ENCODE measurements at places on chromosomes 7 and 10.

DNA sequence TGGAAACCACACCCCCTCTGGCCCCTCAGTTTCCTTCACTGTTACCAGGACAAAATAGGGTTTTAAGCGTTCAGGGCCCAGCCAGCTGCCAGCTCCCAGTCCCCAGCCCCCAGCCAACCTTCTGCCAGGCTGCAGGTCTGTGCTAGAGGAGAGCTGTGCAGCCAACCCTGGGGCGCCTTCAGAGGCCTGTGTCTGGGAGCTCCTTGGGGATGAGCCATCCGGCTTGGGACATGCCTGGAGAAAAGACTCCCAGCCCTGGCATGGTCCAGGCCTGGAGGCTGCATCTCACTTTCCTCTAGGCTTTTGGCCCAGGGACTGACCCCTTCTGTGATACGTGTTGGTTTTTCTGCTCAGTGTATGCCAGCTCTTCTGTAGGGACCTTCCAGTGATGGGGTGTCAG is 487.6 kb upstream of the MGMT start:
- DNase-seq = no peak

DNA sequence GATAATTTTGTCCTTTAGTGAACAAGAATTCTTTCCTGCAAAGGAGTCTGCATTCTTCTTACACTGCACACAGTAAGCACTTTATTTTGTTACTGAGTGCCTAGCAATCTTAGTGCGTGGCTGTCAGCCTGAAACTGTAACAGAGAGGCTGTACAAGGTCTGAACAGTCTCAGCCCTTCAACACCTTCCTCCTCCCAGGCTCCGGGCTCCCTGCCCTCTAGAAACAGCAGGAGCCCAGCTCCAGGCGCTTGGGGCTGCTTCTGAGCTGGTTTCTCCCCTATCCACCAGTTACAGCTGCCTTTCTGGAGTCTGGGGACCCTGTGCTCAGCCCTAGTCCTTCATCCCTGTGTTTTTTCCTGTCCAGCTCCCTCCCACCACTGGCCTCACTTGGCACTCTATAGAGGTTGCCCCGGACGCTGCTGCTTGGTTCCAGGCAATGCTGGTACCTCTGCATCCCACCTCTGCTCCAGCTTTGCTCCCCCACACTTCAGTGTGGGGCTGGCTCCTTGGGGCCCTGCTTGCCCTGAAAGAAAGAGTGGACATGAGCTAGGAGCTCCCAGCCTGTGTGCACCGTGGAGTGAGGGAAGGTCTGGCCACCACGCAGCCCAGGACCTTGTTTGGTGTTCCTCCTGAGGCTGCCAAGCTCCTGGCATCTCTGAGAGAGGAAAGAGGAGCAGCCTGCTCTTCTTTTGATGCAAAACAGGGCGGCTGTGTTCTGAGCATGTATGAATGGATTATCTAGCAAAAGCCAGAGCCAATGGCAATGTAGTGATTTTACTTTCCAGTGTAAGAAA is 251.2 kb upstream of the GRB10 start:
- DNase-seq = peak; percentile 45

DNA sequence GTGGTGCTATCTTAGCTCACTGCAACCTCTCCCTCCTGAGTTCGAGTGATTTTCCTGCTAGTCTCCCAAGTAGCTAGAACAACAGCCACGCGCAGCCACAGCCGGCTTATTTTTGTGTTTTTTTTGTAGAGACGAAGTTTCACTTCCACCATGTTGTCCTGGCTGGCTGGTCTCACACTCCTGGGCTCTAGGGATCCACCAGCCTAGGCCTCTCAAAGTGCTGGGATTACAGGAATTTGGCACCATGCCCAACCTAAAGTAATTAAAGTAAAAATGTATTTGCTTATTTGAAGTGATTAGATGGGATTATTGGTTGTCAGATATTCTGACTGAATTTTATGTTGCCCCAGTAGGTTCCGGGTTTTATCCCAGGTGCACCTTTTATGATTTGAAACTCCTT is 22.7 kb downstream of the LUC7L2 start:
- no peak for DNase-seq

- DNase-seq = no peak
Observed at GRCh38 chr7:155396661-155397060, 61.3 kb upstream of the EN2 start.

DNA sequence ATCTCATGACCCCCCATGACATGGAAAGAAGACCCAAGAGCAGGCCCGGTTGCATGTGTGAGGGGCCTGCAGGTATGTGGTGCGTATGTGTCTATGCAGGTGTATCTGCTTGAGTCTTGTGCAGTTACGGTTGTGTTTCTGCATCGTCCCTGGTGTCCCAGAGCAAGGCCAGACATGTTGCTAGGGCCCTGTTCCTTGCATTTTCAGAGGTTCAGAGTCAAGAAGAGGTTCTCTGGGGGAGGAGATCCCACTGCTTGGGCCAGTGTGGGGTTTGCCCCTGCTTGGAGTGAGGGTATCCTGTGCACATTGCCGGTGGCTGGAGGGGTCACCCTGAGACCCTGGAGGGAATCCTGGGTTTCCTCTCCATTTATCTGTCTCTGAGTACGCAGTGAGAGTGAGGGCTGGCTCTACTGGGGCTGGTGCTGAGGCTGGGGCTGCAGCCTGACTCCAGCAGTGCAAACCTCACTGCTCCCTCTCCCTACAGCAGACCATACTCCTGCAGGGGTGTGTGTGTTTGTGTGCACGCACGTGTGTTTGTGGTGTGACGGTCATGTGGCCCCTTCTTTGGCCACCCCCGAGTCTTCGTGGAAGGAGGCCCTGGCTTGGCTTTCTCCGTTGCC is 4.1 kb downstream of the TRIM8 start:
- DNase-seq = peak; percentile 15

GRCh38 chr10:132306864-132307751 is 642 bp downstream of the STK32C start:
- DNase-seq = peak; percentile 65

DNA sequence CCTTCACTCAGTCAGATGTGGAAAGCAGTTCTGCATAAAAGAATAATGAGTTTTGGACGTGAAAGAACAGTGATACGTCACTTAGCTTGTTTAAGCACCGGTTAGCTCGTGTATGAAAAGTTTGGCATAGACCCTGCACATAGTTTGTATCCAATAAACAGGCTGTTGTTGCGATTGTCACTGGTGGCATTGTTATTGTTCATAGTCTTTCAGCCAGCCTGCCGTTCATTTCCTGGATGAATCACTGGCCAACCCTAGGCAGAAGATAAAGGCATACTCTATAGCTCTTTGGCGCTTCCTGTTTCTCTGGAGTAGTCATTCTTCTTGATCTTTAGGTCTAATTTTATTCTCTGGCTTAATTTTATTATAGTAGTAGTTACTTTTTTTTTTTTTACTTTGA is 57.8 kb upstream of the ANKRD30A start:
- DNase-seq = no peak

GRCh38 chr7:48839108-48839507 is 85.2 kb upstream of the CDC14C start:
- no peak for DNase-seq

DNA sequence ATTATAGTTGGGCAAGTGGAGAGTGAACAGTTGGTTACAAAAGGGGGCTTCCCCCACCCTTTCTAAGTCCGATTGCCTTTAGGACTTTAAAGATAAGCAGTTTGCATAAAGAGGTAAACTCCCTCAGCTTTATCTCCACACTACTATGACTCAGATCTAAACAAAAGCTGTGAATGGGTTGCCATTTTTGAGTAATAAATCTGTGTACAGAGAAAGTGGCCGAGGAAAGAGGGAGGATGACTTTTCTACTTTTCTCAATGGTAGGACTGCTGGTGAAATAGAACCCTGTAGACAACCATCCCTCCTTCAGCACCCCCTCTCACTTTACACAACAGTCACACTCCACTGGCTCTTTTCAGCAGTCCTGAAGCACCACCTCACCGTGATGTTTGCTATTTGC is 71.2 kb downstream of the DNMBP start:
- DNase-seq = no peak

- no peak for DNase-seq
Observed at GRCh38 chr10:118409295-118409694, 67.2 kb upstream of the FAM204A start.

DNA sequence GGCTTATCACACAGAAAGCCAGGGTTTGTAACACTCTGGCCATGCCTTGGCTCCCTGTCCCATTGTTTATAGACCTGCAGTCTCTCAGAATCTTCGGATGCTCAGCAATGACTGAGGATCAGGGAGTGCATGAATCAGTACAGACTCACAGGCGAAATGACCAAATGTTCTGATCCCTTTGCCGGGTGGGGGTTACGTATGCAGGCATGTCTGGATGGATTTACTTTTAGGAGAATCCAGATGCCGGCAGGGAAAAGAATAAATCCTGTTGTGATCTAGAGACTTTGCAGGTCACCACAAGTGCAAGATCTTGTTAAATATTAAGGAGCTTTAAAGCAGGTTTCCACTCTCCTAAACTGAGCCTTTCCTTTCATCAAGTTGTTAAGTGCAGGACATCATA is 149.5 kb downstream of the SFMBT2 start:
- no peak for DNase-seq

DNA sequence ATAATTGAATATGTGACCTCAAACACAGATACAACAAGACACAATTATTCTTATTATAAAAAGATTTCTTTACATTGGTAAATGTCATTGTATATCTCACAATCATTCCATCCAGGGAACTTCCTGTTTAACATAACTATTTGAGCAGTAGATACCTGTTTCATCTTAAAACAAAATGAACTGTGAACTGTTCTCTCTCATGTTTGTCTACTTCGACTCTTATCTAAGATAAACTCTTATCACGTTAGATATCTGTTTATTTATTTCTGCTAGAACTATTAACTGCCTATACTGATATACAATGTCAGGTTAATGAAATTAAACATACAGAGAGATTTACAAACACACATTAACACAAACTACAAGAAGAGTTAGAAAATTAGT is 20.1 kb downstream of the ANK3 start:
- no peak for DNase-seq

GRCh38 chr7:18425227-18425626 is 70.3 kb upstream of the HDAC9 start:
- DNase-seq = no peak

- DNase-seq = no peak
Observed at GRCh38 chr10:127318396-127318795, 122.0 kb upstream of the INSYN2A start.

DNA sequence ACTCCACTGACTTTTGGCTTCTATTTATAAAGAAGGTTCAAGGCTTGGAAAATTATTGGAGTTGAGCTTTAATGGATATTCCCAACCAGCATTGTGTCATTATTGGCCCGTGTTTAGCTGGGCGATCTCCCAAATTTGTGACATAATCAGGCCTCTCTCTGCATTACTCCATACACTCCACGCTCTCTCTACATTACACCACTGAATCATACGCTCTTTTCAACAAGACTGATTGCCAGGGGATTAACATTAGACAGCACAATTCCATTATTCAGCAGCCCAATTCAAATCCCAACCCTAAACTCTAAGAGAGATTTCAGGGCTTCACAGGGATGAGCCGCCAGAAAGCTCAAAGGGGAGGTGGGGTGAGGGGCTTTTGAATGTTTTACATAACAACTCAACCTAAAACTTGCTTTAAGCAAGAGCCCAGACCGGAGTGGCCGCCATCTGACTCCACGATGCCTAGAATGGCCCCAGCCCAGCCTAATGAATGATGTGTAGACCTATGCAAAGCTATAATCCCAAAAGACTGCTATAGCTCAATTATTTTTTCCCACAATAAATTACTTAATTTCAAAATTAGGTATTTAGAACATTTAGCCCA is 61.8 kb downstream of the FGFR2 start:
- DNase-seq = no peak

DNA sequence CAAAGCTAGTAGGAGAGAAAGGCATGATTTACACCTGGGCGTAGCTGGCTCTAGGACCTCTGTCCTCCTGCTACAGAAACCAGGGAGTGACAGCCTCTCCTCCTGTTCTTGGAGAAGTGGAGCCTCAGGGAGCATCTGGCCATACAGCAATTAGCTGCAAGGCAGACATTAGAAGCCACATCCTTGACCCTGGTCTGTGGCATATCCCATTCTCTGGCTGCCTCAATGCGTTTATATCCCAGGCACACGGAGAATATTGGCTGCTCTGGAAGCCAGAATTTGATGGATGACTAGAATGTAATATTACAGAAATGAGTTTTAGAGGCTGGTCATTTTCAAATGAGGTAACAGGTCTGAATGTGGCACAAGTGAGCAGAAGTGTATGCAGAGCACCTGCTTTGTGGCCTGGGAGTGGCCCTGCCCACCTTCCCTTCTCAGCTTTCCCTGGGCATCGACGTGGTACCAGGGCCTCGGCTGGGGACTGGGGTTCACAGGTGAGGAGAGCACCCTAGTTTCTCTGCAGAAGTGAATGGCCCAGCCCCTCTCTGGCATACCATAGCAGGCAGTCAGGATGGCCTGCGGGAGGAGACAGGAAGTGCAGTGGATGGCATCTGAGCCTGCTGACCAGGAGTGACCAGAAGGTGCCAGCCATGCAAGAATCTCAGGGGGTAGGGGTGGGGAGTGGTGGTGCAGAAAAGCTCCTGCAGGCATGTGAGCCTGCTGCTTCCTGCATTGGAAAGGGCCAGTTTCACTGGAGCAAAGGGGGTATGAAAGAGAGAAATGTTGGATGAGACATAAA is 367.2 kb upstream of the ZNF32 start:
- no peak for DNase-seq

GRCh38 chr10:97820096-97820704 is 29.4 kb upstream of the GOLGA7B start:
- no peak for DNase-seq
